ENCODE measurements at places on chromosomes 12 and 14.

DNA sequence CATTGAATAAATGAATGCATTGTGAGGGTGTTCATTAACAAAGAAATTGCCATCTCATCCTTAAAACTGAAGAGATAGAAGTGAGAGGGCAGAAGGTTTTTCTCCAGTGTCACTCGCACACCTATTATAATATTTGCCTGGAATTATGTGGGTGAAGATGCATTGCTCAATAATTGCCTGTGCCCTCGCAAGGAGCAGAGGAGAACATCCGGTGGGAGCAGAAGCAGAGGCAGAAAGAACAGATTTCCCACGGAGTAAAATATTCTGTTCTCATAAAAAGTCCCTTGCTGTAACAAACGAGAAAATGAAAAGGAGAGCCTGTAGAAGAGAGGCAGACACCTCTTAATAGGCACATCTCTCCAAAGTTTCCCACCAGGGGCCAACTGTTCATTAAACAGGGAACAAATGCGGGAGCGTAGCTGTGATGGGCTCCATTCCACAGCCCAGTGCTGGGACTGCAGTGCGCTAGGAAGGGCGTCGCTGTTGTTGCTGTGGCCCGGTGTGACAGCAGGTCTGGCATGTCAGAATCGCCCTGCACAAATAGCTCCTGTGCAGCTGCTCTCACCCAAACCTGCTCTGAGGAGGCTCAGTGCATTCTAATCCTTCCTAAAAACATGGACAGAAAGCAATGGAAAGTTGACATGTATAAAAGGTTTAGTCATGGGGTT lies 359.8 kb downstream of the APAF1 start:
- no peak for DNase-seq

DNA sequence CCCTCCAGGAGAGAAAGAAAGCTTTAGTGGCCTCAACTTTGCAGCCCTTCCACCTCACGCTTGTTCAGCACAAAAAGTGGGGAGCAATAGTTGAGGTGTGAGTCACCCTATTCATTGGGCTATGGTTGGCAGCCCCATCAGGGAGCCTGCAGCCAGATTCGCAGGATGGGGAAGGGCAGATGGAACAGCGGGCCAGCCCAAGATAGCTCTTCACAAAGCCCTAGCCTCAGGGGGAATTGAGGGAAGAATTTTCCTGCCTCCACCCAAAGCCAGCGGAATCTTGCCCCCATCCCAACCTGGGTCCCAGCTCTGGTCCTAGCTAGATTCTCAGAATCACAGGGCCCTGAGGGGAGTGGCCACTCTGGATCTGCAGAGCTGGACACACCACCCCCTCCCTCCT lies 3.6 kb upstream of the KRT5 start:
- DNase-seq: no peak

- DNase-seq: no peak
Observed at GRCh38 chr12:12922191-12922616, 29.8 kb downstream of the GPRC5D start.

GRCh38 chr14:81535396-81536164 lies 1.9 kb upstream of the SEL1L start:
- no peak for DNase-seq

DNA sequence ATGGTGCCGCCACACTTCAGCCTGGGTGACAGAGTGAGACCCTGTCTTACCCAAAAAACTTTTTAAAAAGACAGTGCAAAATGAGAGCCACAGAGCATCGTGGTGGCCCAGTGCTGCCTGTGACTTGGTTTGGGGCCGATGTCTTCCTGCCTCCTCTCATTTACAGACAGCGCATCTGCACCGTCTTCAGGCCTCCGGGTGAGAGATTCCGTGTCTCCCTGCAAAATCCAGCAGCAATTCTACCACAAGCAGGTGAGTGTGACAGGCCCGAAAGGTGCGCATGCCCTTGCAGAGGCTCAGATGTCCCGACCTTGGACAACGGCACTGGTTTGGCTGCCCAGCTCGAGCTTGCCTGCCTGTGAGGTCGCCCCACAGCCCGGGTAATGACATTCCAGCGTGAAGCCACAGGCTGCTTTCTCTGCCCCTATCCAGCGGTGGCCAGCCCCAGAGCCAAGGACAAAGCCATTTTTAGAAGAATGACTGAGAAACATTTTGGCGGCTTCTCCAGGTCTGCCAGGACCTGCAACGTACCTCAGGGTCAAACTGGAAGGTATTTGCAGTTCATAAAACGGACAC lies 70.3 kb upstream of the RFLNA start:
- no peak for DNase-seq

GRCh38 chr12:92987846-92988621 lies 58.9 kb upstream of the EEA1 start:
- DNase-seq: peak; percentile 15

DNA sequence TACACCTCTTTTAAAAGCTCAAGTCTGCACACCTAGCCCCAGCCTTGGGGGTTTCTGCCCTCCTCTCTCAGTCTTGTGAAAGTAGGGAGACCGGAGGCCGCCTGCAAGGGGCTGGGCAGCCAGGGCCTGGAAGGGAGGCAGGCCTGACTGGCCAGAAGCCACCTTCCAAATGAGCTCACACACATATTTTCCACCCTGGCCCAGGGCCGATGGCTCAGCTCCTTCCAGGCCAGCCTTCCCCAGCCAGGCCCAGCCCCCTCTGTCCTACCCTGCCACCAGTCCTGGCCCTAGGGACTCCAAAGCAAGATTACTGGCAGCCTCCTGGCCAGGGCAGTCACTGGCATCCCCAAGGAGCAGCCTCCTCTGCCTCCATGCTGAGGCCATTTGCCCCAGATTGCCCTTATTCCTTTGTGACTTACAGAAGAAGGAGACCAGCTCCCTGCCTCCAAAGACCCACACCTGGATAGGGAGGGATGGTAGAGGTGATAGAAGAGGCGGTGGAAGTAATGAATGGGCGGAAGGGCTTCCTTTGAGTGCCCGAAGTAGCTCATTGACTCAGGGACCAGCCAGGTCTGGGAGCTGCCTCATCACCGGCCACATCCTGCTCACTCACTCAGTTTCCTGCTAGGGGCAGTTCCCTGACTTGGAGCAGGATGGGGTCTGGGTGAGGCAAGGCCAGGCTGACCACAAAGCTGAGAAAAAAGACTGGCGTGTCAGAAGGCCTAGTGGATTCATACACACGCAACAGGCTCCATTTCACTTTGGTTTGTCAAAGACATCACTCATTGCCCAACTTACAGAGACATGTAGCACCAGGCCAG lies 14.8 kb downstream of the MMP14 start:
- peak; percentile 89 for DNase-seq

DNA sequence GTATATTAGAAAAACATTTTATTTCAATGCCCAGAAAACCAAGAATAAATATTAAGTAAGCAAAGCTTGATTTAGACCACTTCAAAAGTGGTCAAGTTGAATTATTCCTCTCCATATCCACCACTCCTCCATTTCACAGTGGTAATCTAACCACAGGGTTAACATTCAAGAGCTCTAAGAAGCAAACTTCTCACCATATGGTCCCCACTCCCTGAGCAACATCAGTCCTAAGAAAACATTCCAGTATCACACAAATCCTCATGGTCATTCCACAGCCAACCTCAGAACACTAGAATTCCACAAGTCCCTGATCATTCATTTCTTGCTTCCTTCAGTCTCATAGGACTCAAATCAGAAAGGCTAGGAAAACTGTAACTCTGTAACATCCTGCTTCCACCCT lies 47.9 kb downstream of the ST8SIA1 start:
- DNase-seq: no peak

GRCh38 chr12:3216726-3217682 lies 139.8 kb downstream of the TSPAN9 start:
- no peak for DNase-seq

- no peak for DNase-seq
Observed at GRCh38 chr14:101547107-101547738, 14.1 kb upstream of the DIO3 start.

GRCh38 chr14:87461704-87462103 lies 531.3 kb downstream of the GALC start:
- no peak for DNase-seq

GRCh38 chr14:53652068-53652467 lies 304.6 kb downstream of the BMP4 start:
- no peak for DNase-seq

- no peak for DNase-seq
Observed at GRCh38 chr14:99402950-99403349, 77.7 kb downstream of the SETD3 start.

DNA sequence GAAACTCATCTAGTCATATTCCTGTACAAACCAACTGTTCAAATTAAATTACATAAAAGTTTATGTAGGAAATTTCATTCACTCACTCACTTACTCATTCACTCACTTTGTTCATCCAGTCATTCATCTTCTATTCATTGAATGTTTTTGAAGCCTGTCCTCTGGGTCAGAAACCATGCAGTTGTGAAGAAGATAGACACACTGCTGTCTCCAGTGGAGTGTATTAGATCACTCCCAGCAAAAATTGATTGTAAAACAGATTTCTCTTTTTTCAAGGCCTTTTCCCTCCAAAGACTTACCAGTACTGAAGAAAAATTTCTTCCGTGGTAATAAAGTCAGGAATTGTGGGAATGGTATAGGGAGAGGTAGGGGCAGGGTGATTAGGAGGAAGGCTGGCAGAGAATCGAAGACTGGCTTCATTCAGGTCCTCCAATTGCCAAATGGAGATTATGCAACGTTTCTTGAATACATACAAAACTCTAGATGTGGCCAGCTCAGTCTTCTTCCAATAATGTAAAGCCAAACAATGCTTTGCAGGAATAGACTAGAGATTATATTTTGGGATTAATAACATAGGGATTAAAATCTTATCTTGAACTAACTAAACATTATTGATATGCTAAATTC lies 9.1 kb downstream of the LRRK2 start:
- DNase-seq: no peak

DNA sequence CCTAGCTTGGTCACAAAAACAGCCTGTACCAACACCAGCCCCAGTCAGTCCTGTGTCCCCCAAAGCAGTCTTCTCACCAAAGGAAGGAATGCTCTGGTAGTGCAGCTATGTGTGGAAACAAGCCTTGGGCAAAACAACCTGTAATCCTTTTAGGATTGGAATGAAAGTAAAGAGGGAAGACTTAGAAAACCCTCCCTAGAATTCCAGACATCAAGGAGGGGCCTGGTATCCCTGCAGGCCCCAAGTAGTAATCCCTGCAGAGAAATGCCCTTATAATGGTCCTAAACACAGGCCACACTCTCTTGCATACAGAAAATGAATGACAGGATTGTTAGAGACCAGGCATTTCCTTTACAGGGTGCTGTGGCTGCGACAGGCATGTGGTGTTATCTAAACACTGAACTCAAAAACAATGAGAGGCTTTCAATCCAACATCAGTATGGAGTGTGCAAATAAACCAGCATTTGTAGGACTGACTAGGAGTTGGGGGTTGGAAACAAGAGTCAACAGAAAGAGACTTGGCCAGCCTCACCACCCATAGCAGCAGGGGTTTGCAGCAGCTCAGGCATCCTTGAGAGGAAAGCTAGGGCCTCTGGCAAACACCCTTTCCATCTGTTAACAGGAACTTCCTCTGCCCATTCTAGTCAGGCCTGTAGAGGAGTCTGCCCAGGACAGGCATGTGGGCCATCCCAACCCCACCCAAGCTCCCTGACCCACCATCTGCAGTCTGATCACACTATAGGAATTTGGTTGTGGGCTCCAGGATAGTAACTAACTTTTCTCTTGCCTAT lies 59.1 kb downstream of the DCAF5 start:
- no peak for DNase-seq

GRCh38 chr14:67423424-67423823 lies 11.5 kb upstream of the PLEK2 start:
- no peak for DNase-seq

DNA sequence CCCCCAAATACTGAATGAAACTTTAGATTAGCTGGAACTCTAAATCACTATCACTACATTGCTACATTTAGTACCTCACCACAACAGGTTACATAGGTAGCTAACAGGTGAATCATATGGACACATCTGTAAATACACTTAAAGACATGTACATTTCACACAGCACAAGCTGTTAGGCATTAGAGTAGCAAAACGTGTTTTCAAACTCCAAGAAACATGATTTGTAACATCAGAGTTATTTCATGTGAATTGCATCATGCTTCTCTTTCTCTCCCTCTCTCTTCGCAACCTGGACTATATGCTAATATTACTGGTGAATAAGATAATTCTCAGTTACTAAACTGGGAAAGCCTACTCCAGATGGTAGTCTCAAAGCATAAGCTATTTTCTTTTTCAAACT lies 4.3 kb downstream of the SEL1L start:
- DNase-seq: no peak

- no peak for DNase-seq
Observed at GRCh38 chr14:68564191-68564825, 228.6 kb downstream of the ZFP36L1 start.

Measured in hindlimb muscle (tissue), 1 donor.